ENCODE measurements at places on chromosomes 2 and 18.

GRCh38 chr2:120272763-120273481 is 20.3 kb downstream of the RALB start:
- H3K4me1 ChIP-seq: peaks cover 2% of the 10 kb centered on the region
- H3K27me3 ChIP-seq: no peaks in the 10 kb centered on the region
- H3K36me3 ChIP-seq: peaks cover 7% of the 10 kb centered on the region

- H3K4me1 ChIP-seq: no peaks in the 10 kb centered on the region
- no peaks in the 10 kb centered on the region for H3K27me3 ChIP-seq
- H3K27ac ChIP-seq: no peak overlapping the region
- DNase-seq: no peak
These were observed 109.6 kb upstream of the SPOPL start for GRCh38 chr2:138391946-138392345.

DNA sequence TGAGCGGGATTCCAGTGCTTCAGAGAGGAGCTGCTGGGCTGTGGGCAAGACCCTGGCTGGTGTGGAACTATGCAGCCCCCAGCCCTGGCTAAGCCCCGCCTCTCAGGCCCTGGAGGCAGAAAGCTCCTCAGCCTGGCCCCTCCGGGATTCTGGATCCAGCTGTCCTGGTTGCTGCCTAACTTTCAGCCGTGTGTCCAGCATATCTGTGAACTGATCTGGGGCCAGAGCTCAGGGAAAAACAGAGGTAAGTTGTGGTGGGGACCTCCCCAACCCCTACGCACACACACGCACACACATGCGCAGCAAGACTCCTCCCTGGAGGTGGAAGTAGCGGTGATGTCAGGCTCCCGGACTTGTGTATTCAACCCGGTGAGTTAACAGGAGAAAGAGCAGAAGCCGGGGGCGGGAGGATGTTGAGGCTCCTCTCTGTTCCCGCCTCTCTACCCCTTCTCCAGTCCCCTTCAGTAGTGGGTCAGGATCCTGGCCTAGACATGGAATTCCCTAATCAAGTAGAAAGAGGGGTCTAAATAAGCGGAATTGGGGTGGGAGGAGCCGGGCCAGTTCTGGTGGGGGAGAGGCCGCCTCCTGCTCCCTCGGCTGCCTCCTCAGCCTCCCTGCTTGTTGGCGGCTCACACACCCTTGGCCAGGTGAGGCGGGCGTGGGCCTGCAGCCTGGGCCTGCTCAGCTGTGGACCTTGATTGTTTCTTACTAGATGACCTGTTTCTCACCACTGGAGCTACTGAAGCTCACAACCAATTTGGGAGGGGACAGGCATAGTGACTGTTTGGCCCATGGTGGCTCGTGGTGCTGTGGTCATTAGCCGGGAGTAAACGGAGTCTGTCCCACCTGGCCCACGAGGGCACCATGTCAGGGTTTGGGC is 33.4 kb downstream of the SIX2 start:
- H3K4me1 ChIP-seq: peaks cover 3% of the 10 kb centered on the region
- H3K27me3 ChIP-seq: peaks cover 35% of the 10 kb centered on the region
- H3K36me3 ChIP-seq: no peaks in the 10 kb centered on the region
- DNase-seq: no peak

- no peak for DNase-seq
- H3K36me3 ChIP-seq: no peaks in the 10 kb centered on the region
- H3K4me3 ChIP-seq: no peak overlapping the region
- H3K4me1 ChIP-seq: no peaks in the 10 kb centered on the region
These were observed 143.4 kb downstream of the EML6 start for GRCh38 chr2:54866868-54867267.

DNA sequence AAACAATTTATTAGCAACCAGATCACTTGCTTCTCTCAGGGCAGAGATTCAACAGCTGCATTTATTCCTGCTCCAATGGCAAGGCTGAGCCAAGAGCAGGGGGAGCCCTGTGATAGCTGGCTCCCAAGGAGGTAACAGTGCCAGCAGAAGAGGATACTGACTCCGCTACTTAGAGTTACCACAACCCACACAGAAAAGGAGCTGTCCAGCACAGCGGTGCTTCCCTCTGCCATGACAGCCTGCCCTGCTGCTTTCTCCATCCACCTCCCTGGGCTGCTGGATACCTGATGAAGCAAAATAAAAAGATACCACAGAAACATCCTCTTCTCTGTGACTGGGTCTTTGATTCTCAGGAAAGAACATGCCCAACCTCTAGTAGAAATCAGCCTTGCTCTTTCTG is 467.2 kb downstream of the LRRTM4 start:
- H3K4me3 ChIP-seq: no peak overlapping the region
- no peaks in the 10 kb centered on the region for H3K27me3 ChIP-seq
- no peaks in the 10 kb centered on the region for H3K4me1 ChIP-seq
- H3K27ac ChIP-seq: no peak overlapping the region
- H3K36me3 ChIP-seq: no peaks in the 10 kb centered on the region

DNA sequence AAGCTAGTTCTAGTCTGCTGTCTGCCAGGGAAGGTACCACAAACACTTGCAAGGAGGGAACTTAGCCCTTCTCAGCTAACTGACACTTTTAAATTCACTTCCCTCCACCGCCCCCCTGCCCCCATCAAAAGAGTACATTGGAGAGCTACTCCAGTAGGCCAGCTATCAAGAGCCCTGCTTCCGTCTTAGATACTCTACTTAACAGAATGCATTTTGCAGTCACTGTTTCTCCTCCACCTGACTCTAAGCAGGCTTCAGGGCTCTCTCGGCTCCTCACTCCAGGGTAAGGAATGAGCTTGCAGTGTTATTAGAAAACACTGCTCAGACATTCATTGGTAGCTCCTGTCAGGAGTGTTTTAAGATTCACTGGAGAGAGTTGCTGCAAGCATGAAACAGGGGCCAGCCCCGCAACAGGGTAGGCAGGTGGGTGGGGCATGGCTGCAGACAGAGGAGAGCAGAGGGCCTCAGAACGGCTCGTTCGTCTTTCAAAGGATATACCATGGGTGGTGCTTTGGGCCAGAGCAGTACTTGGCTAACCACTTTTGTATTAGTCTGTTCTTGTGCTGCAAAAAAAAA is 35.3 kb upstream of the PDCL3 start:
- DNase-seq: no peak
- H3K27me3 ChIP-seq: no peaks in the 10 kb centered on the region
- no peaks in the 10 kb centered on the region for H3K36me3 ChIP-seq
- no peak overlapping the region for H3K27ac ChIP-seq
- H3K4me3 ChIP-seq: no peak overlapping the region
